ENCODE measurements at places on chromosomes 13 and 19. TPM values are rescaled to one million over a fixed set of nuclear protein-coding genes. Genes with fewer than 3 reads are reported as not detected.

The LILRB3 gene
- total RNA-seq = not detected

DNA sequence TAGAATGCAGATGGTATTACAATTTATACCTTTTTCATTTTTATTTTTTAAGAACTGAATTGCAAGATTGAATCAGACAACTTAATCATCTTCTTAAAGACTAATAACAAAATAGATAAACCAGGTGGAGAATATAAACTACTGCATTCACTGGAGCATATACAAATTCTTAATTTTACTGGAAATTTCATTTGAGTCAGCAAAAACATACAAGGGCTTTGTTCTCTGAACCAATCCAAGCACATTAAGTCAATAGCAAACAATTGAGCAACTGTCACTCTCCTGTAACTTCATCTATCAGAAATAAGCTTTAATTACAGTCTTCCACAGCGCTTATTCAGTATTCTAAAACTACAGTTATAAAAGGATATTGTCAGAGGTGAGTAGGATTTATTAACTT lies 167.4 kb upstream of the OBI1 start:
- no peak for DNase-seq

The CYP2F1 gene
- not detected for total RNA-seq

DNA sequence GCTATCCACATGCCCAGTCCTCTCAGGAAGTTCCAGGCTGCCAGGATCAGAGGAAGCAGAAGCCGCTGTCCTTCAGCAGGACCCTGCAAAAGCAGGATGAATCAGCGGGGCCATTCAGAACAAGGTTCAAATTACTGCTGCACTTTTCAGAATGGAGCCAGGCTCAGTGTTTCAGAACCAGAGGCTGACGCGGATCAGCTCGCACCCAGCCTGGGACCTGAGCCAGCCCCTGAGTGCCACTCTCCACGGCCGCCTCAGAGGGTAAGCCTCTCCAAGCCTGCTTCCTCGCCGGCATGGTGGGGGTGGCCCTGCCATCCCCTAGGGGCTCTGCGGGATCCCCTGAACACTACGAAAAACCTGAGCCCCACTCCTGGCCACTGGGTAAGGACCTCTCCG lies 24.7 kb downstream of the RASA3 start:
- no peak for DNase-seq

The KIR3DL2 gene
- total RNA-seq = not detected

All from SJSA1 (cell line).